ENCODE measurements at places on chromosomes 7 and 10.
A peak's percentile ranks its signal among the peaks of the same experiment; 100 is the strongest.

DNA sequence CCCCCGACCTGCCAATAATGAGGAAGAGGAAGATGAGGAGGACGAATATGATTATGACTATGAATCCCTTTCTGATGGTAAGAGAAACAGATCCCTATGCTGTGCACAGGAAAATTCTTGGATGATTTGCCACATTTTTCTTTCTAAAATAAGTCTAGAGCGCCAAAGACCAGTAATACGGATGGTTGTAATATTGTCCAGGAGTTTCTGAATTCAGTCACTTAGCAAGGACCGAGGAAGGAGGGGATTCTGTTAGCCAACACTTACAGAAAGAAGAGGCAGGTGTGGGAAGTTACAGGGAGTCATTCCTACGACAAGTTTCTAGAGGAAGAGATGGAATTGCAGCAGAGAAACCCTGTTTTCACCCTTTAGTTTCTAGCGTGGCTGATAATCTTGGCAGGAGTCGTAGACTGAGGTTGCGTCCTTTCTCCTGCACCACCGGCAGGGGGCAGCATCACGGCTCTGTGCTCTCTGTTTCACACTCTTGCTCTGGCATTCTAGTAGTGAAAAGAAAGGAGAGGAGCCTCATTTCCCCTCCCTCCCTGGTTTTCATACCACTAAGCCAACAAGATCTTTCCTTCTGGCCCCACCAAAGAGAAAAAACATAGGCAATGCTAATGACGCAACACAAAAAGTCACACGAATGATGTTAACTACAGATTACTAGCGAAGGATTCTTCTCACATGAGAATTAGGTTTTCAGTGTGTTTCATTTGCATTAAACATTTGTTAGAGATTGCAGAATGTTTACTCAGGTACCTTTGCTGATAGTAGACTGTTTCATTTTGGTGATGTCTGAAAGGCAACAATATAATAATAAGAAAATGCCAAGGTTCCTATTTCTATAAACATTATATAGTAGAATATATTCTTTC lies 82.7 kb downstream of the NOC3L start:
- no peak for DNase-seq

GRCh38 chr7:156579566-156579965 lies 61.0 kb upstream of the RNF32 start:
- DNase-seq = no peak

DNA sequence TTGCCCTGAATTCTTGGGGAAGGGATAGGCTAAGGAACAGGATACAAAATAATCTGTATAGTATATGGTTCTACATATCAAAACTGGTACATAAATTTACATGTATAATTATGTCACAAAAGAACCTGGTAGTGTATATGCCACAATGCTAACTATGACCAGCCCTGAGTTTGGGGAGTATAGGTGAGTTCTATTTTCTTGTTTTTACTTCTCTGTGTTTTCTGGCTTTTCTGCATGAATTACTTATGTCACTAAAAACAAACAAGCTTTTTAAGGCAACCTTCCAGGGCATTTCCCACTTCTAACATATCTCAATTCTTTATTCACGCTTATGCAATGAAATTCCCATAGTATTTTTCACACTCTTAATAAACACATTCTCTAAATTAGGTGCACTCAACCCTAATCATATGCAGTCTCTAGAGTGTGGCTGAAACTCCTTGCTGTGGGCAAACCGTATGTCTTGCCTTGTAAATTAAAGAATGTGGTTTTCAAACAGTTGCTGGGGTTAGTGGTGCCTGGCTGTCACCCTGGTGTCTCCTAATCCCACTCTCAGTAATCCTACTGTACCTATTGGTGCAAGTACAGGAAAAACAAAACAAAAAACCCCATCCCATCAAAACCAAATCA lies 14.0 kb upstream of the INSIG1 start:
- no peak for DNase-seq

- no peak for DNase-seq
Measured at GRCh38 chr7:18936265-18936664, 181.2 kb downstream of the TWIST1 start.

GRCh38 chr7:1546909-1547776 lies 8.9 kb downstream of the TMEM184A start:
- no peak for DNase-seq

DNA sequence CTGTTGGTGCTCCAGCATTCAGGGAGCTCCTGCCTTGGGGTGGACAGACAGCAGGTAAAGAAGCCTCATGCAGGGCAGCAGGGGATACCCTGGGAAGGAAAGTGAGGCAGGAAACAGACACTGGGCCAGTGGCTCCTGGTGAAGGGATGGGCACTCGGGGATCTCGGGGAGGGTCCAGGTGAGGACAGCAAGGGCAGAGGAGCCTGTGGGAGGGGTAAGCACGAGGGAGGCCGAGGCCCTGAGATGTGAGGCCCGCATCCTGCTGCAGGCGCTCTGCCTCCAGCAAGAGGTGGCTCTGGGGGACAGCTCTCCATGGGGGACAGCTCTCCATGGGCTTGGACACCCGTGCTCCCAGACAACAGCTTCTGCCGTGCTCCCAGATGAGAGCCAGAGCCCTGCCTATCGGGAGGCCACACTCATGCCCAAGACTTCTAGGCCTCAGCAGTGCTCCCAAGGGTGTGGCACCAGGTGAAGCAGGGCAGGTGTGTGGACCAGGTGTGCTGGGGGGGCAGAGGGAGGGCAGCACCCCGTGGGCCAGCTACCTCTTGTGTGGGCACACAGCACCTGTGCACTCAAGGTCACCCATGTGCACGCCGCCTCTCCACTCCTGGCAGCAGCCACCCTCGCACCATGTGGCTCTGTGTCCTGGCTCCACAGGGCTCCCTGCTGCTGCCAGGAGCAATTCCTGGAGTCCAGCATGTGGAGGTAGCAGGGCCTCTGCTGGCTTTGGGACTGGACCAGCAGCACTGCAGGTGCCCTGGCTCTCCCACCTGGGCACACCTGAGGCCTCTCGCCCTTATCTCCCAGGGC lies 93.6 kb upstream of the INSIG1 start:
- DNase-seq = no peak

DNA sequence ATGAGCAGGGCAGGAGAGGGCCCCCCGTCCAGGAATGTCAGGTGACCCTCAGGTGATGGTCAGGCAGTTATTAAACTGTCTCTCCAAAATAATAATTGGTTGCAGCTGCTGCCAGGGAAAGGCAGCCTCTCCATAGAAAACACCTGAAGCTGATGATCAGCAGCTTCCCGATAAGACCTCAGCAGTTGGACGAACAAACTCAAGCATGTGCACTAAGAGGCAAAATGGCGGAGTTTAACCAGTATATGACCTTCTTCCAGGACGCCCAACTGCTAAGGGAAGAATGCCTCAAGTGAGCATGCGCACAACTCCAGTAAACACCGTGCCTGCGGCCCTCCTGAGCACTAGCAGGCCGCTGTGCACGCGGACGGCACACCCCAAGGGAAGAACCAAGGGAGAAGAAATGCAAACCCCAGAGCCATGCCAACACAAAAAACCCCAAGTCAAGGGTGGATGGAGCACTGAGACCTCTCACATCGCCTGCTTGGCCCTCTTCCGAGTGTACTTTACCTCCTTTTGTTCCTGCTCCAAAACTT lies 38.9 kb upstream of the ADARB2 start:
- no peak for DNase-seq

- no peak for DNase-seq
Measured at GRCh38 chr7:21587139-21587784, 44.4 kb downstream of the DNAH11 start.

GRCh38 chr7:106668861-106669524 lies 8.0 kb upstream of the CCDC71L start:
- DNase-seq = no peak

GRCh38 chr7:2012981-2013380 lies 219.8 kb downstream of the MAD1L1 start:
- no peak for DNase-seq

GRCh38 chr7:45701701-45702510 lies 127.7 kb downstream of the ADCY1 start:
- DNase-seq = no peak

- no peak for DNase-seq
Measured at GRCh38 chr10:61021926-61022325, 77.9 kb upstream of the RHOBTB1 start.

GRCh38 chr7:7148798-7149481 lies 33.4 kb upstream of the C1GALT1 start:
- DNase-seq = no peak

GRCh38 chr10:72951760-72952159 lies 2.8 kb downstream of the PLA2G12B start:
- no peak for DNase-seq

GRCh38 chr7:27118580-27118979 lies 12.0 kb downstream of the HOXA4 start:
- DNase-seq = no peak

- DNase-seq = no peak
Measured at GRCh38 chr7:99782012-99782953, 1.7 kb downstream of the CYP3A4 start.

- no peak for DNase-seq
Measured at GRCh38 chr10:110797416-110797815, 74.3 kb upstream of the PDCD4 start.

- DNase-seq = peak; percentile 67
Measured at GRCh38 chr7:93043385-93043985, 74.3 kb downstream of the SAMD9 start.

DNA sequence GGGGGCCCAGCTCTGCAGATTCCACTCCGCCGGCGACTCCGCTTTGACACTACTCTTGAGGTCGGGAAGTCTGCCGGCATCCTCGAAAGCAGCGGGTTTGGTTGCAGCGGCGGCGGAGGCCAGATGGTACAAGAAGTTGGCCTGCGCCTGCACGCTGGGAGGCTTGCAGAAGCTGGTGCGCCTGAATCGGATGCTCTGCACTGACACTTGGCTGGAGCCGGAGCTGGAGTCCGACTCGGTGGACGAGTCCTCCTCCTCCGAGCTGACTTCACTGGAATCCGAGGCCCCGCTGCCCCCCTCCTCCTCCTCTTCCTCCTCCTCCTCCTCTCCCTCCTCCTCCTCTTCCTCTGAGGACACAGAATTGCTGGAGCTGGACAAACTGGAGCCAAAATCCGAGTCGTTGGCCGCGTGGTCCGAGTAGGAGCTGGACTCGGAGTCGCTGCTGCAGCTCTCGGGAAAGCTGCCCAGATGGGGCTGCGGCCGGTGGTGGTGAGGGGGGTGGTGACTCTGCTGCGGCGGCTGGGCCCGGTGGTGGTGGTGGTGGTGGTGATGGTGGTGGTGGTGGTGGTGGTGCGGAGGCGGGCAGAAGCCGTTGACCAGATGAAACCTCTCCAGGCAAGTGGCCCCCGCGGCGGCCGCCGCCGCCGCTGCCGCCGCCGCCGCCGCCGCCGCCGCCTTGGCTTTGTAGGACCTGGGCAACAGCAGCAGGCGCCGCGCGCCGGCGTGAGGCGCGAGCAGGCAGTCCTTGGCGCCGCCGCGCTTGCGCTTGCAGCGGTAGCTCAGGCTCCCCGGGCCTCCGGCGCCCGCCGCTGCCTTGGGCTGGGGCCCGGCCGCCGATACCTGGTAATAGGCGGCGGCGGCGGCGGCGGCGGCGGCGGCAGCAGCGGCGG lies 9.0 kb downstream of the SKIDA1 start:
- DNase-seq = no peak

DNA sequence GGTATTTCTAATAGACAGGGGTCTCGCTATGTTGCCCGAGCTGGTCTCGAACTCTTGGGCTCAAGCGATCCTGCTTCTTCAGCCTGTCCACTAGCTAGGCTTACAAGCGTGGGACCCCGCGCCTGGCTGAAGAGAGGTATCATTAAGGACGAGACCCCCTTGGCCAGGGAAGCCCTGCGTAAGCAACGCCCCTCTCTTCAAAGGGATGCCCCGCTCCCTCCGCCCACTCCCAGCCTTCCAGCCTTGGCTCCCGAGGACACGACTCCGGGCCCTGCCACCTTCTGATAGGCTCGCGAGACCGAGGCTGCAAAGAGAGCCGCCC lies 220 bp upstream of the ZKSCAN5 start:
- DNase-seq = no peak

DNA sequence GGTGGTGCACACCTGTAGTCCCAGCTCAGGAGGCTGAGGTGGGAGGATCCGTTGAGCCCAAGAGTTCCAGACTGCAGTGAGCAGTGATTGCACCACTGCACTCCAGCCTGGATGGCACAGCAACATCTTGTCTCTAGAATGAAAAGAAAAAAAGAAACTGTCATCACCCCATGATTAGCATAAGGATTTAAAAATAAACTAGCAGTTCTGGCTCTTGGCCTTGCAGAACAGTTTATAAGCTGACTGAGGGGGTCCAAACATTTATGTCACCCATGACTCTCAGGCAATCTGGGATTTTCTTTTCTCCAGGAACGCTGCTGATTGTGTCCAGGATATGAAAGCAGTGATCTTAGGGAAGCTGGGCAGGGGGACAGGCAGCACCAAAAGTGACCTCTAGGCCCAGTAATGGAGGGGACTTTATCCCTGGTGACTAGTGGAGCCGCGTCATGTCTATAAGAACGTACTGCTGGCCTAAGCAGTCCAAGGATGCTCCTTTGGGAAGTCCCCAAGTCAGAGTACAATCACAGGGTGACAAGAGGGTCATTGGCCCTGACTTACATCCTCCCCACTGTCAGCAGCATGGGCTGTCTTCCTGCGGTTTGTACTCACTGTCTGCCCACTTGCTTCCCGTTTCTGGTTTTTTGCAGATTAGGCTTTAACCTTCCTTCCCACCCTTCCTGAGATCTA lies 177.4 kb downstream of the ARHGAP12 start:
- DNase-seq = no peak

- no peak for DNase-seq
Measured at GRCh38 chr7:151032936-151033863, 5.0 kb downstream of the ABCB8 start.

GRCh38 chr10:23094786-23095403 lies 484 bp upstream of the MSRB2 start:
- DNase-seq = no peak

DNA sequence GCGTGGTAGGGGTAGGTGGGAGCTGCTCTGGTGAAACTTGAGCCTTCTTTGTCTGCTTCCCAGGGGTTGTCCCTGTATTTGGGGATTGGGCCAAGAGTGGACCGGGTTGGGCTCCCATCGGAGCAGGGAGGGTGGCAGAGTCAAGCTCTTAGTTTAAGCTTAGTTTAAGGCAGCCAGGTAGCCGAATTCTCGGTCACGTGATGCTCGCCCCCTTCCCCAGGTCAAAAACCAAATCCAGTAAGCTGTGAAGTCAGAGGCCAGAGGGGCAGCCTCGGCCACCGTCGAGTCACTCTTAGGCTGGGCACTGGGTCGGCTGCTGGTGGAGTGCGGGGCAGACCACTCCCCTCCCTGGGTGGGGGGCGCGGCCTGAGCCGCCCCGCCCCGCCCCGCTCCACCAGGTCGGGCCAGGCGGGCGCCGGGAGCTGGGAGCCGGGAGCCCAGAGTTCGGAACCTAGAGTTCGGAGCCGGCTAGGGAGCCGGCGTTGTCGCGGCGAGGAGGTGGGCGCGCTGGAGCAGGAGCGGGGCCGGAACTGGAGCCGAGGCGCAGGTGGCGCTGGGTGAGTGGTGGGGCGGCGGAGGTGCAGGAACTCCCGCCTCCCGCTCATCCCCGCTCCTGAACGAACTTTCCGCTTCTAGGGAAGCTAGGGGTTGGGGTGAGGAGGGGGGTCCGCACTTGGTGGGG lies 2.8 kb upstream of the LZTS2 start:
- DNase-seq = no peak

Data from AG09319 (cell line).